Activated effector memory CD4-positive, alpha-beta T cell treated with Interleukin-2 at 50 U/mL for 16 hours (primary cell): ENCODE measurements at places on chromosomes 5 and 9.

DNA sequence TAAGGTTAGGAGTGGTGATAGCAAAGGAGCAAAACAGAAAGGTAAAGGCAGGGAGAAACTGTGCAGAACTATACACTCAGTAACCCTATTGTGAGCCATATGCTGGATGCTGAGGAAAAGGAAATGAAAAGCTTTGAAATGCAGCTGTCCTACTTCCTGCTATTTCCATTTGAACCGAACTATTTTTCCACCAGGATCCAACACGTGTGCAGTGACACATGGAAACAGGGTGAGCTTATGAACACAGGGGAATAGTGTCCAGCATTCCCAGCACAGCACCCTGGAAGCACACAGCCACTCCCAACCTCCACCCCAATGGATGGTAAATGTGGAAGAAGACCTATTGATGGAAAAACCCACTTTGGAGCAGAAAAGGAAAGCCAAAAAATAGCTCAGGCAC, 69.0 kb upstream of the SLC12A2 start:
- DNase-seq, result no peak

GRCh38 chr5:132981288-132981687, 17.9 kb upstream of the AFF4 start:
- DNase-seq, result no peak

GRCh38 chr9:33294670-33295432, 4.5 kb downstream of the NFX1 start:
- no peak for DNase-seq

DNA sequence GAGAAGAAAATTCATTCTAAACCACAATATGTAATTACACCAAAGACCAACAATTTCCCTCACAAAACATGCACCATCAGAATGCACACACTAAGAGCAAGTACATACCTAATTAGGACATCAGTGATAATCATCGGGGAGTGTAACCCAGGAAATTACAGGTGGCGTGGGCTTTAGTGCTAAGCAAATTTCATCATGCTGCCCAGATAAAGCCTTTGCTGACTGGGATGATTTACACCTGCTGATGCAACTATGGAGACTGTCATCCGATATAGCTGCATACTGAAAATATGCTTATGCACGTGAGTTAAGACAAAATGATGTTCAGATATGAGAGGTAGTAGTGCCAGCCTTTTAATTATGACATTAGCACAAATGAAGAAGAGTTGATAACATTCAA, 123.2 kb downstream of the DCP2 start:
- DNase-seq, result no peak

- no peak for DNase-seq
These were observed 67.8 kb downstream of the AK8 start for GRCh38 chr9:132810314-132810713.

- DNase-seq, result no peak
These were observed 1440.2 kb upstream of the ACO1 start for GRCh38 chr9:30944225-30944569.

DNA sequence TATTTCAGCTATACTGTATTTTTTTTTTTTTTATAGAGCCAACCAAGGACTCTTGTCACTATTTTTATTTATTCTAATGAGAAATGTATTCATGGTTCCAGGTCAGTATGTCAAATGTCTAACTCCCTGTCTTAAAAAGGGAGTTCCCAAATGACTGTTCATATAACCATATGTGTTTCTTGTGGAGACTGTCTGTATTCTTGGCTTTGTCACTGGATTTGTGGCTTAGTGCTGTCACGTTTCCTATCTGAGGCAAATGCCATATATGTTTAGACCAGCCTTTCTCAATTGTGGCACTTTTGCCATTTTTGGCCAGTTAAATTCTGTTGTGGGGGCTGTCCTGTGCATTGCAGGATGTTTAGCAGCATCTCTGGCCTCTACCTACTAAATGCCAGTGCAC, 3.1 kb downstream of the GCNT1 start:
- no peak for DNase-seq

GRCh38 chr5:159827861-159828260, 88.4 kb upstream of the ADRA1B start:
- no peak for DNase-seq

GRCh38 chr9:137456061-137456863, 2.9 kb downstream of the NSMF start:
- no peak for DNase-seq

- DNase-seq, result no peak
These were observed 30.5 kb upstream of the EEIG1 start for GRCh38 chr9:128011071-128011817.

DNA sequence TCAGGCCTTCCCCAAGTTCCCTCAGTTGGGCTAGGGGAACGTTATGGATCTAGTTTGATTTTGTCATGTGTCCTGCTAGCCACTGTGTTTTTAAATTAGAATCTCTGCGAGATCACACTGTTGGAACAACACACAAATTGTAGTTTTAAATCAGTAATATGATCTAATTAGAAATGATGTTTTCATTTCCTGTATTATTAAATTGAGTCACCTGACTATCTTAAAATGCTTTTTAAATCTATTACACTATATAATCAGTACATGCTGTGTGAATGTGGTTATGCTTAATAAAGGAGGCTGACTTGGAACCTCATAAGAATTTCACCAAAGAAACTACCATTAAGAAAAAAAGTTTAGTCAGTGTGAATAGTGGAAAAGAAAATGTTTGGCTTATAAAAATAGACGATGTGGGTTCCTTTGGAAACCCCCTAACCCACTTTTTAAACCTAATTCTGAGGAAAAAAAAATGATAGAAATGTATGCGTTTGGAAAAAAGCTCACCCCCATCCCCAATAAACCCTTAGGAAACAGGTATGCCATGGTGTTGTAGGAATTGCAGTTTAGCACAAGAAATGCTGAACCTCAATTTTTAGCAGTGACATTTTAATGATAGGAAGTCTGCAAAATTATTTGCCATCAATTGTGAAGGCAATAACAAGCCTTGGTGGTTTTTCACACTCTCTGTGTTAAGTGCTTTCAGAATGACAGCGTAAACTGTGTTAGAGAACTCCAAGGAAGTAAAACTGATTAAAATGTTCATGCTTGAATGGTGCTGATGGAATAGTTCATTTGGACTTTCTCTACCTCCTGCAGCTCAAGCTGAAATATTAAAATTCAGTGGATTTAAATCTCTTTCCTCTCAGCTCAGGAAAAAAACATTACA, 59.0 kb downstream of the TLE4 start:
- DNase-seq, result no peak

- DNase-seq, result no peak
These were observed 119.6 kb upstream of the FSTL4 start for GRCh38 chr5:133731951-133732350.

DNA sequence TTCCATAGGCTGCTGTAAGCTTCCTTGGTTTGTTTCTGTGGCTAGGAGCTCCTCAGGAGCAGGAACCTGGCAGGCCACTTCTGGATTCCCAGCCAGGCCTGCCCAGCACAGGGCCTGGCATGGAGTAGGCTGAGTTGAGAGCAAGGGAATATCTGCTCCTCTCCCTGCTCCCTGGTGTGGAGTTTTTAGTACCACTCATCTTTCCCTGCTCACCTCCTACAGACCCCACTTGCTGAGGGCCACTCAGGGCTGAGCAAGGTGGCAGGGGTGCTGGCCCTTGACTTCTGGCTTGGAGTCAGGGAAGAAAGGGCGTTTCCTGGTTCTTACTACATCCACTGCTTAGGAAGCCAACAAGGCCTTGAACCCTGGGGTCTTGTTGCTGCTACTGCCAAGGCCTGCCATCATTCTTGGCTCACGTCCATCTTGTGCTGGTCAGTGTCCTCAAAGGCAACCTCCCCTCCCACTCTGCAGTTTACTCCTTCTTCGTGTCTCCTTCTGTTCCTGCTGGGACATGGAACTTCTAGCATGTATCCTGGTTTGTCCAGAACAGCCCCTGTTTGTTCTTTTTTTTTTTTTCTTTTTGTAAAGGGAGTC, 54.9 kb downstream of the PSD2 start:
- DNase-seq, result no peak

- DNase-seq, result no peak
These were observed 24.4 kb downstream of the C5orf22 start for GRCh38 chr5:31556461-31556860.

DNA sequence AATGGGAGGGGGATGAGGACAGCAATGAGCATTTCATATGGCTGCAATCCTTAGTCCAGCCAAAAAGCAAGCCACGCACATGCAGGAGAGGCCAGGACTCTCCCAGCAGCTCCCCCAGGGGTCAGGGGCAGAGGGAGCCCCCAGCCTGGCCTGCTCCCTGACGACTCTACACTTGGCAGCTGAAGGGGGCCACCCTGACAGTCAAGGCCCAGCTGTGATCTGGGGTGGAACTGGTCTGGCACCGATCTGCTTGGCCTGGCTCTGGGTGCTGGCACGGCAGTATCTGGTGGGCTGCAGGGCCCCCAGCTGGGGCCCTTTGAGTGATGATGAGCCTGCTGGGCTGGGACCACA, 118.1 kb downstream of the ADAMTS2 start:
- no peak for DNase-seq

GRCh38 chr5:67619235-67619634, 422.6 kb upstream of the CD180 start:
- DNase-seq, result no peak

- no peak for DNase-seq
These were observed 14.0 kb downstream of the PDGFRB start for GRCh38 chr5:150141544-150142184.

GRCh38 chr5:73419117-73419464, 29.5 kb downstream of the FOXD1 start:
- DNase-seq, result no peak

DNA sequence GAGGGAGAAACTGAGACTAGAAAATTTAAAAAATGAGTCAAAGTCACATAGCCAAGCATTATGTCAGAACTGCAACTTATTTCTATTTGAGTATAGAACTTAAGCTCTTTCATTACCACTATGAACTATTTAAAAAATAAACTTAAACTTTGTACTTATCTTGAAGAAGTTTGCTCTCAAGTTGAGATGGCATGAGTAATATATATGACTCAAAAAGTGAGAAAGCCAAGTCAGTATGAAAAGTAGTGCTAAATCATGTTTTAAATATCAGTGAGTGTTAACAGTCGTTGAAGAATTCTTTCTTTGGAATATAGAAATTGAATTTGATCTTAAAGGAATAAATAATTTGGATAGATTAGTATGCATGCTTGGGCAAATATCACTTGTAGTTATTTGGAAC, 36.3 kb upstream of the CDH10 start:
- no peak for DNase-seq

GRCh38 chr5:31382051-31382878, 149.6 kb downstream of the DROSHA start:
- DNase-seq, result no peak

GRCh38 chr9:69090946-69091345, 55.4 kb downstream of the FXN start:
- no peak for DNase-seq

- no peak for DNase-seq
These were observed 156.1 kb upstream of the DAB2 start for GRCh38 chr5:39580702-39581453.

DNA sequence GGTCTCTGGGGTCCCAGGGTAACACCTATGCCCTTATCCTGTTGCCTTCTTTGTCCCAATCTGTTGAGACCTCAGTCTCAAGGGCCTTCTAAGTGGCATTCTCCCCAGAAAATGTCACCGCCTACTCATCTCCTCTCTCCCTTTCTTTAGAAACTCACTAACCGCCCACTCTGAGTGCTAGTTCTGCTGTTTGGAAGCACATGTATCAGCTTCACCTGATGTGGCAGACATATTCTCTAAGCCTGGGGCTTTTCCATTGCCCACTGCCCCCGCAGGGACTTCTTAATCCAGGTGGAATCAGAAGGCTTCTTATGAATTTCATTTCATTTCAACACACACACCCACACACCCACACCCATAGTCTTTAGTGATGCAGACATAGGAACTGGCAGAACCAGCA, 165.1 kb downstream of the ASTN2 start:
- no peak for DNase-seq

- DNase-seq, result no peak
These were observed 21.3 kb upstream of the NCS1 start for GRCh38 chr9:130150779-130151382.

DNA sequence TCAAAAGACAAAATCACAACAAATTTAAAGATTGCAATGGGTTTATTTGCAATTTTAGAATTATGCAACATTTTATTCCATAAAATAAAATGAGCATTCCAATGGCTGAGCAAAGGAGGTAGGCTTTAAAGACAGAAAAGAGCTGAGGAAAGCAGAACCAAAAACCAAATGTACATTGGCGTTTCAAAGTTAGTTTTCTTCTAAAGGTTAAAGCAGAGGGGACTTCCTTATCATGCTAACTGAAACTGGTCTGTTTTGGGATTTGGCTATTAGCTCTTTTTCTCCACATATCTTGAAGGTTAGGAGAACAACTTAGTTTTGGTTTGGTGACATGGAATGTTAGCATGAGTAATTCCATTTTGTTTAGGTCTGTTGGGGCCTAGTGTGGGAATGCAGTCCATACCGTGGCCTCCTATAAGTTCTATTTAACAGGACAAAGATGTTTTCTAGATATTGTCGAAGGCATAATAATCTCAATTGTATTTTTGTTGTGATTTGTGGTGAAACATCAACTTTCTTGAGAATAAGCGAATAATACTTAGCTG, 20.3 kb downstream of the DCP2 start:
- DNase-seq, result no peak

- no peak for DNase-seq
These were observed 18.0 kb downstream of the MAP3K1 start for GRCh38 chr5:56833325-56833724.

DNA sequence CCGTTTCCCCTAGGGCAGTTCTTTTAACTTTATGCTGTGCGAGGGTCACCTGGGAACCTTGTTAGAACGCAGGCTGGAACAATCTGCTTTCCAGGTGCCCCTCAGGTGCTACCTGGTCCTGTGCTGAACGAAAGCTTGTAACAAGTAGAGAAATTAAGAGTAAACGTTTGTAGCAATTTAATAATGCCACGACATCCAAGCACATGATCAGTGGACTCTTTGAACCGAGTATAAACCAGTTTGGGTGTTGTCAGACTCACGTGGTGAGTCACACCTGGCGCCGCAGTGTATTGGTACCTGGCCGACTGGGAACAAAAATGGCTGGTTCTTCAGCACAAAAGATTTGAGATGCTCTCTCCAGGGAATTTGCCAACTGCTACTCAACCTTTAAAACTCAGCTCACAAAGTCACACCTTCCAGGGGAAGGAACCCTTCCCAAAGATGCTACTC, 926 bp upstream of the MYO10 start:
- no peak for DNase-seq

DNA sequence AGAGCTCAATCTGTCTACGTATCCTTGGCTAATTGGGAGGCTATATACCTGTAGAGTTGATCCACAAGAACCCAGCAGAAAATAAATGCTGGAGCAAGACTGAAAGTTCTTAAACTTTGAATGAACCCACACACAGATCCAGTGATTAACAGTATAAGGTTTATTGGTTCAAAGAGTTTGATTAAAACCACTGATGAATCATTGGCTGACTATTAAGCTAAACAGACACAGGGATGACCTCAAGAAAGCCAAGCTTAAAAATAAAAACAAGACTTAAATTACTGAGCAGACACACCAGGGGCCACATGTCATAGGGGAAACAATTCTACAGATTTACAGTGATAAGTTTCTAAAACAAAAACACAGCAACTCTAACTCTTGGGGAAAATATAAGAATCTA, 163.6 kb downstream of the SPATA31D1 start:
- no peak for DNase-seq

- no peak for DNase-seq
These were observed 35.8 kb upstream of the TGFBR1 start for GRCh38 chr9:99069075-99069474.
